ENCODE measurements at places on chromosomes 4 and X.

GRCh38 chr4:105182211-105182610, 35.5 kb downstream of the TET2 start:
- DNase-seq, result no peak

- DNase-seq, result no peak
These were observed 165.3 kb upstream of the GPC4 start for GRCh38 chrX:133580625-133581024.

- DNase-seq, result no peak
These were observed 93.6 kb upstream of the CPEB2 start for GRCh38 chr4:14908635-14909034.

GRCh38 chr4:88107406-88108107, 50.9 kb downstream of the ABCG2 start:
- no peak for DNase-seq

GRCh38 chr4:73075832-73076231, 6.3 kb upstream of the COX18 start:
- DNase-seq, result no peak

GRCh38 chr4:185210102-185210981, 944 bp downstream of the SNX25 start:
- peak; percentile 24 for DNase-seq

DNA sequence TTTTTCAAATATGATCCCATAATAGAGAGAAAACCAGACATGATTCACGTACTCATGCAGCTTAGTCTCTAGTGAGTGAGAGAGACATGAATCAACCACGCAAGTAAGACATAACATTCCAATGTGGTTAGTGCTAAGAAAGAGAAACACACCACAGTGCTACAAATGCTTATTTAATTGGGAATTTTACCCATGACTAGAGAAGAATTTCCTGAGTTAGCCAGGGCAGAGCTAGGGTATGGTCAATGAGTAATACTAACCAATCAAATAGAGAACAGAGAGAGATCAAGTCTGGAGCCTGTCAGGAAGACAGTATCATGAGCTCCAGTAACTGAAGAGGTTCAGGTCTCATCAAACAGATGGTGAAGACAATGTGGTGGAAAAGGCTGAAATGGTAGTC, 495.2 kb downstream of the PDGFC start:
- DNase-seq, result no peak

- DNase-seq, result no peak
These were observed 298.8 kb upstream of the NOCT start for GRCh38 chr4:138716559-138717335.

DNA sequence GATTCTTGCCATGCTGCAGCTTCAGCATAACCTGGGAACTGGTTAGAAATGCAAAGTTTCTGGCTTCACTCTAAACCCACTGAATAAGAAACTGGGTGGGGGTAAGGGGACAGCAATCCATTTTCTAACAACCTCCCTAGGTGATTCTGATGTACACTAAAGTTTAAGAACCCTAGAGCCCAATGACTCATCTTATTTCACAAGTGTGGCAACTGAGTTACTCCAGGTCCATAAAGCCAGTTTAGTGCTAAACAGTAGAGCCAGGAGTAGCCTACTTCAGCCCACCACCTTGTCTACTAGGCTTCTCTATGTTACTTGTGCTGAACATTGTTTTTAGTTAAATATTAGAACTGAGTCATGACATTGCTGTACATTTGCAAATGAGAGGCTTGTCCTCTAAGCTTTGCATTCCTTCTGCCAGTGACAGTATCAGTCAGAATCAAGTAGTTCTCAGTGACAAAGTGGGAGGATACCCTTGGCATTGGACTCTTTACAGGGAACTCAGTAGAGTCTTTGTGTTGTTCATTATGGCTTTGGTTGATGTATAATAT, 518.0 kb downstream of the RPA4 start:
- DNase-seq, result no peak

- no peak for DNase-seq
These were observed 46.5 kb downstream of the EGF start for GRCh38 chr4:109959195-109959594.

GRCh38 chrX:23633834-23634580, 33.3 kb upstream of the PRDX4 start:
- no peak for DNase-seq

- no peak for DNase-seq
These were observed 188.3 kb downstream of the RASL11B start for GRCh38 chr4:53050361-53050774.

GRCh38 chr4:40564815-40565483, 64.7 kb downstream of the RBM47 start:
- DNase-seq, result no peak

DNA sequence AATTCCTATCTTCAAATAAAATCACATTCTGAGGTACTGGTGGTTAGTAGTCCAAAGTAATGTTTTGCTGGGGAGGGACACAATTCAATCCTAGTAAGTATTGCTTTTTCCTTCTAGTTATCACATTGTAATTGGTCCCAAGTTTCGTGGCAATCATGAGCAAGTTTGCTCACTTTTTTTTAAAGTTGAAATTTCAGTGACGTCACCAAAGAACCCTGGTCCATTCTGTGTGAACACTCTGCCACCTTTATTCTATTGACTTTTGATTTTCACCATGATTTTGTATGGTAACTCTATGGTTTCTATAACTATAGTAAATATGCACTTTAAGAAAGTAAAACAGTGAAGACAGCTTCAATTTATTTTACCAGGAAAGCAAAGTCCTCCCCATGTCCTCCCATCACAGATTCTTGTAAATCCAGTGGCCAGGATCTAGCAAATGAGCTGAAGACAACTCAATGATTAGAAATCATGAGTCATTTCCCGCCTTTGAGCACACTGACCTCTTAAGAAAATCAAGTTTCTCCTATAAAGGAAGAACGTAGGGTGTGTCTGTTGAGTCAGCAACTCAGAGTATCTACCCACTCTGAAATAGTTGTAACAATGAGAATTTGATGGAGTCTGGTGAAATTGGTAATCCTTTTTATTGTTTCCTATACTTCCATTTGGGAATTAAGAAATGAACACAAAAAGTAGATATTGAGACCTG, 1306.6 kb upstream of the PABPC4L start:
- no peak for DNase-seq

- DNase-seq, result no peak
These were observed 57.1 kb upstream of the NKX1-1 start for GRCh38 chr4:1463088-1463926.

- no peak for DNase-seq
These were observed 10.8 kb upstream of the SFRP2 start for GRCh38 chr4:153799694-153800074.

- no peak for DNase-seq
These were observed 2371.8 kb downstream of the PCDH7 start for GRCh38 chr4:33091961-33092360.

- no peak for DNase-seq
These were observed 5.9 kb upstream of the F11 start for GRCh38 chr4:186260117-186260503.

DNA sequence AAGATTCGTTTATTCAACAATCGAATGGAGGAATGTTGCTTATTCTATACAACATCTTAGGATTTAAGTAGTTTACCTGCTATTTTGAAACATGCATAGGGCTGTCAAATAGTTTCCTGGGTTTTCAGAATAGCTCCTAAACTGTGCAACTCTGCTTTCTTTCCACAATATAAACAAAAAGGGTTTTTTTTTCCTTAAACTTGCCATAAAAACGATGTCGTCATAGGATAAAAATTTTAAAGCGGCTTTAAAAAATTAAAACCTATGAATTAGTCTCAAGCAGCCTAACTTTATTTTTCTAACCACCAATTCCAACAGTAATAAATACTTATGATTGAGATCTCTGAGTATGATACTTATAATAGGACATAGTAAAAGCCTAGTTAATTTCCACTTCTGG, 21.6 kb upstream of the STIM2 start:
- no peak for DNase-seq

- DNase-seq, result no peak
These were observed 1.0 kb downstream of the SHISA3 start for GRCh38 chr4:42398171-42398870.

DNA sequence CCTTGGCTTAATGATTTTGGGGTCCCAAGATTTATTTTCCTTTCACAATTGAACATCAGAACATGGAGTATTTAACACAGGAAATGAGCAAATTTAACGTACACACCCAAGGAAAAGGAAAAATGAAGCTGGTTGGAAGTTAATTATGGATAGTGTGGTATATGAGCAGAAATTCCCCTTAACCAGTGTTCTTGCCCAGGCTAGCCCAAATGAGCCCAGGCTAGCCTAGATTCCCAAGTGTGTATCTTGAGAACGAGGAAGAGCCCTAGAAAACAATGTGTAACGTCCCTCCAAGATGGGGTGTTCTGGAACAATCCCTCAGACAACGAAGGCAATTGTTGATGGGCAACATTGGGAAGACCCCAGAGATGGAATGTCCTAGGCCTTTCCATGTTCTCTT, 33.7 kb downstream of the XG start:
- no peak for DNase-seq

- no peak for DNase-seq
These were observed 93.4 kb upstream of the MCF2 start for GRCh38 chrX:139801397-139801813.

- no peak for DNase-seq
These were observed 61.8 kb downstream of the GPC3 start for GRCh38 chrX:133923548-133923947.

DNA sequence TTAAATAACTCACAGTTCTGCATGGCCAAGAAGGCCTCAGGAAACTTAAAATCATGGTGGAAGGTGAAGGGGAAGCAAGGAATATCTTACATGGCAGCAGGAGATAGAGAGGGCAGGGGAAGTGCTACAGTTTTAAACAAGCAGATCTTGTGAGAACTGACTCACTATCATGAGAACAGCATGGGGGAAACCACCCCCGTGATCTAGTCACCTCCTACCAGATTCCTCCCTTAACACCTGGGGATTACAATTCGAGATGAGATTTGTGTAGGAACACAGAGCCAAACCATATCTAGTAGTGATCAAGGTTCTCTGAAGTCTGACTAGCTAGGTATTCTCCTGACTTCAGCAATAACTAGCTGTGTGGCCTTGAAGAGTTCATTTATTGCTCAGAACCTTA, 56.0 kb downstream of the BANK1 start:
- no peak for DNase-seq

GRCh38 chr4:97493815-97494518, 649.3 kb downstream of the STPG2 start:
- DNase-seq, result no peak

DNA sequence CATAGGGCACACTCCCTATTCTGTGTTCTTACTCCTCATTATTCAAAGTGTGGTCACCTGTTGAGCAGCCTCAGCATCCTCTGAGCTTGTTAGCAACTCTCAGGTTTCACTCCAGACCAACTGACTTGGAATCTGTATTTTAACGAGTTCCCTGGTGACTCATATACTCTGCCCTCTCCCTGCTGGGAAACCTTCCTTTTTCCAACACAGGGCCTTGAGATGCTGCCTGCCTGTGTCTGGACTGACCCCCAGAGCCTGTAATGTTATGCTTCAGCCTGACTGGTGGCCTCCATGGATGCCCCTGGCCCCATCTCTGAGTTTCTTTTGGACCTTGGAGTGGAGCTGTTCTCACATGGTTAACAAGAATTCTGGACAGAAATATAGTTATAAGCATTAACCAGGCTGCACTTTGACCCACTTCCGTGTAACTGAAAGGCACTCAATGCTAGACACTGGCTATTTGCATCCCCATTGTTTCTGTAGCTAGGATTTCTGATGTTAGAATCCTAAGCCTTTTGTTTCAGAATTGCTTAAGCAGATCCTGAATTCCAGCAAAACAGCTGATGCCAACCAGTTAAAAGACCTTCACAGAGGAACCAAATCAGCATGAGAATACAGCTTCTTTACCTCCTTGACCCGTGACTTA, 262.6 kb downstream of the STIM2 start:
- no peak for DNase-seq

- DNase-seq, result no peak
These were observed 76.1 kb downstream of the SLC30A9 start for GRCh38 chr4:42066402-42066801.

DNA sequence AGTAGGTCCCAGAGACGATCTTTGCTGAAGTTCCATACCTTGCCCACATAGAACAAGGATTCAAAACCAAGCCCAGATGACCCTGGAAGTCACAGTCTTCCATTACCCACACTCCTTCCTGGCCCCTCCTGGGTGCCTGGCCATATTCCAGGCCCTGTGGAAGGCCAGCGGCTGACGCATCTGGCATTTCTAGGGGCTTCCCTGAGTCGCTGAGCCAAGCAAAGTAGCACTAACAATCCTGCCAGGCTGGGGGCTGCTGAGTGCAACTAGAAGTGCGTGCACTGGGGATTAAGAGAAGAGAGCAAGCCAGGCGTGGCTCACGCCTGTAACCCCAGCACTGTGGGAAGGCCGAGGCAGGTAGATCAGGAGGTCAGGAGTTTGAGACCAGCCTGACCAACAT, 175.2 kb upstream of the CPEB2 start:
- no peak for DNase-seq

- no peak for DNase-seq
These were observed 919 bp downstream of the SOWAHD start for GRCh38 chrX:119759248-119759766.

DNA sequence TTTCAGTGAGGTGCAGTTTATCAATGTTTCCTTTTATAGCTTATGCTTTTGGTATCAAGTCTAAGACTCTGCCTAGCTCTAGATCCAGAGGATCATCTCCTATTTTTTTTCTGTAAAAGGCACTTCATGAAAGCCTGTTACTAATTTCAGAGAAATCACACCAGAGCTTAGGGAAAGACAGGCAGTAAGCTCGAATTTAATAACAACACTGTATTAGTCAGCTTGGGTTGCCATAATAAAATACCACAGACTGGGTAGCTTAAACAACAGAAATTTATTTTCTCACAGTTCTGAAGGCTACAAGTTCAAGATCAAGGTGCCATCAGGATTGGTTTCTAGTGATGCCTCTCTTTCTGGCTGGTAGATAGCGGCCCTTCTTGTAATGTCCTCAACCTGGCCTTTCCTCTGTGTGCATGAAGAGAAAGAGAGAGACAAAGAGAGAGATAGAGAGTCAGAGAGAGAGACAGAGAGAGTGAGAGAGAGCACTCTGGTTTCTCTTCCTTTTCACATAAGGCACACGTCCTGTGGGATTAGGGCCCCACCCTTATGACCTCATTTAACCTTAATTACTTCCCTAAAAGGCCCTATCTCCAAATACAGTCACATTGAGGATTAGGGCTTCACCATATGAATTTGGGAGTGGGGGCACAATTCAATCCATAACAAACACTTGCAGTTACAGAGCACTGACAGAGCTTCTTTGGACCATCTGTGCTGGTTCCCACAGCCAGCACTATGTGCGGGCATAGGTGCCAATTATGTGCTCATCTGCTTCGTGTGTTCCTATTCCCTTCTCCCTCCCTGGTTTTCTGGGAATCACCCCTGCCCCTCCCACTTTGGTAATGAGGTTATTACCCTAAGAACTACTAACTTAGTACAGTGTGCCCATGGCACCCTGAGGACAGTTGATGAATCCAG, 114.8 kb upstream of the MED14 start:
- no peak for DNase-seq

Data from stimulated activated CD4-positive, alpha-beta T cell treated with anti-CD3 and anti-CD28 coated beads, Interleukin-12 subunit alpha, Interleukin-12 subunit beta, amount 100 ng/mL, for 48 hours (primary cell).